ENCODE measurements at places on chromosomes 12 and 14.

DNA sequence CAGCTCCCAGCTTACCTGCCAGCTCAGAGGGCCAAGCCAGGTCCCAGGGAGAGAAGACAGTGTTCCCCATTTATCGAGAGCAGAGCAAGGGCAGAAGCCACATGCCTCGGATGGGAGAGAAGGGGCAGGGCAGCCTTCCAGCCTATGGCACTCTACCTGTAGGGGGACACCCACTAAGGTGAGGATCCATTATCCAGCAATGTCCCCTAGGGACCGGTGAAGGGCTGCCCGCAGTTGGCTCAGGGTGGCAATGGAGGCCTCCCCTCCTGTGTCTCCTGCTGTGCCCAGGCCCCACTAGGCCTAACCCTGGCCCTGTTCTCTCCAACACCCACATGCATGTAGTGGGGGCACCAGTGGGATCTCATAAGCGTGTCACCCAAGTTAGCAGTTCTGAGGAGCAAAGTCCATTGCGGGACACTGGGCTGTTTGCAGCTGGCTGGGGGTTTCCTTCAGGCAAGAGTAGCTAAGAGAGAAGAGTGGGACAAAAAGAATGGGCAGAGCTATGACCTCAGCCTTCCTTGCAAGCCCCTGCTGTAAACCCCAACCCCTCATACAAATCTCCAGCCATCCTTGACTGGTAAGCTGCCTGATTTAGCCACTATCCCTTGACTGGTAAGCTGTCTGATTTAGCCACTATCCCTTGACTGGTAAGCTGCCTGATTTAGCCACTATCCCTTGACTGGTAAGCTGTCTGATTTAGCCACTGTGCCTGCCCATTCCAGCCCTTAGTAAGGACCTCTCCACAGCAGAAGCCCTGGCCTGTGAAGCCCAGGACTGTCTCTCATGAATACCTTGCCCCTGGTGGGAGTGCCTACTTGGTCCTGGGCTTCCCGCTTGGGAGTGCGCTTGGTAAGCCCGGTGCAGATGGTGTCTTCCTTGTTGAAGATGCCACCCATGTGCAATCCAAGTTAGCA lies 5.2 kb upstream of the ASB2 start:
- no peak for DNase-seq

GRCh38 chr14:52950898-52951680 lies at the start of gene FERMT2:
FERMT2 (minus strand) TSS chr14:52951050; CDS start chr14:52950568, 482 bp downstream.
- DNase-seq = no peak

- no peak for DNase-seq
These were observed 228.4 kb upstream of the FLRT2 start for GRCh38 chr14:85301506-85301905.

DNA sequence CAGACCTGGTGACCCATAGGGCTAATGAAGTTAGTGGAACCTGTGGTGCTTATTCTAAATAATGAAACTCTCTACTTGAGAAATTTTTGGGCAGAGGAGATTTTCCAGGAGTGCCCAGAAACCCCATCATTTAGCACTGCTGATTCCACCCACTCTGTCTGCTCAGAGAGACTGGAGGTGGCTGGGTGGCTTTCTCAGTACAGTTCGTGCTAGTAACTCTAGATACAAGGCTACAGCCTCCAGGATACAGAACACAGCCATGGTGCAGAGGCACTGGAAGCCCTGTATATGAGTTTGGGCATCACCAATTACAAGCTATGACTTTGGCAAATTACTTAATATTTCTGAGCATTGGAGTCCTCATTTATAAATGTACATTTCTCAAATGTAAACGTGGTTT lies 32.4 kb downstream of the CCDC177 start:
- no peak for DNase-seq

DNA sequence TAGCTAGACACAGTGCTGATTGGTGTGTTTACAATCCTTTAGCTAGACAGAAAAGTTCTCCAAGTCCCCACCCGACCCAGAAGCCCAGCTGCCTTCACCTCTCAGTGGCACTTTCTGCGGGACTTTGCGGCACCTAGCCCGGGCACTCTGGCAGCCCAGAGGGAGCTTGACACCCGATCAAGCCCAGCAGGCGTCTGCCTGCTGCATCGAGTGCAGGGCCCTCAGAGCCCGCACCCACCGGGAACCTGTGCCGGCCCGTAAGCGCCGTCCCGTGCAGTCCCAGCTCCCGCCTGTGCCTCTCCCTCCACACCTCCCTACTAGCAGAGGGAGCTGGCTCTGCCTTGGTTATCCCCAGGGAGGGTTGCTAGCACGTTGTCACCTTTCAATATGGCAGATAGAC lies 631.0 kb upstream of the STXBP6 start:
- DNase-seq = no peak

GRCh38 chr12:122830517-122831214 lies 4.6 kb upstream of the HIP1R start:
- no peak for DNase-seq

- no peak for DNase-seq
These were observed 475.6 kb upstream of the SOX5 start for GRCh38 chr12:24424889-24425600.

DNA sequence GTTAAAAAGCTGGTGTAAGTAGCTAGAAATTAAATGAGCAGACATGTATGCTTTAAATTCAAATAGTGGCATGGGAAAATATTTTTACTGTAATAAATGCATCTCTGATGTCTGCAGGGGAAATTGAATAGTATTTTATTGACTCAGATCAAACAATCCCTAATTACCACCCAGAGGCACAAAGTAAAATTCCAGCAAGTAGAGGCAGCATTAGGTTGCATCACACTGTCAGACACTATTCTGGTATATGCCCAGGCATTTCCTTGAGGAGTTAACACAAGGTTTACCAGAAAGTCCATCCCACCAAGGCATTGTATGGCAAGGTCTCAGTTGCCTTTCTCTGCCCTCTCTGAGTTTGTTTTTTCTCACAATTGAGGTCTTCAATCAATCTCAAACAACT lies 201.6 kb upstream of the KITLG start:
- DNase-seq = no peak

- no peak for DNase-seq
These were observed 192.8 kb downstream of the GRIN2B start for GRCh38 chr12:13788626-13789025.

GRCh38 chr12:22409377-22410164 lies 75.1 kb upstream of the ST8SIA1 start:
- DNase-seq = no peak

- DNase-seq = no peak
These were observed 13.6 kb downstream of the ARHGAP5 start for GRCh38 chr14:32090686-32091085.

- no peak for DNase-seq
These were observed 2.8 kb downstream of the SLC25A47 start for GRCh38 chr14:100325958-100326357.

- no peak for DNase-seq
These were observed 71.1 kb downstream of the EGLN3 start for GRCh38 chr14:33879684-33880286.

GRCh38 chr12:59040656-59041055 lies 120.4 kb upstream of the LRIG3 start:
- DNase-seq = no peak

DNA sequence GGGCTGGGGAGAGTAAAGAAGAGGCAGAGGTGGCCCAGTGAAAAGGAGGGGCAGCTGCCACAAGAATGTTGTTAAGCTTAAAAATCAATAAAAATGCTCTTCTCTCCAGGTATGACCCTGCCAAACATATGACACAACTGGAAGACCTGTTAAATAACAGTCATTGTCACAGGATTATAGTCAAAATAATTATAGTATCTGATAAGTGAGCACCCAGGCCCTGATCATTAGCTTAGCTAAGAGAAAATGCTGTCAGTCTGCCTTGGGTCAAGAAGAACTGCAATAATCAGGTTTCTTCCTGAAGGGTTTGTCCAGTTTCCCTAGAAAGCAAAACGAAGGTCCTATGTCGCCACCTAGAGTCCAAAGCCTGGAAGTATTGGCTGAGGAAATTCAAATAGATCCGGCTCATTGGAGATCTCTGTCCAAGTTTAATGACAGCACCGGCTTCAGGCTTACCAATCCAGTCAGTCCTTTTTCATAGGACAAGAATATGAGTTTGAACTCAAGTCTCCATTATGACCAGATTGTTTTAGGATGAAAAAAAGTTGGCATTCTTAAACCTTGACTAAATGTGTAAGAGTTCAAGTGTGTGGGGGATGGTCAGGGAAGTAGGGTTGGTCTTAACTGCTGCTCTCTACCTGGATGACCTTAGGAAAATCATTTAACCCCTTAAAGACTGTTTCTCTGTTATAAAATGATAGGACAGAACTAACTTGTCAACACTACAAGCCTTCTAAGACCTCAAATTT lies 22.5 kb upstream of the NKX2-8 start:
- no peak for DNase-seq

GRCh38 chr14:59484639-59485175 lies 390 bp downstream of the JKAMP start:
- no peak for DNase-seq

DNA sequence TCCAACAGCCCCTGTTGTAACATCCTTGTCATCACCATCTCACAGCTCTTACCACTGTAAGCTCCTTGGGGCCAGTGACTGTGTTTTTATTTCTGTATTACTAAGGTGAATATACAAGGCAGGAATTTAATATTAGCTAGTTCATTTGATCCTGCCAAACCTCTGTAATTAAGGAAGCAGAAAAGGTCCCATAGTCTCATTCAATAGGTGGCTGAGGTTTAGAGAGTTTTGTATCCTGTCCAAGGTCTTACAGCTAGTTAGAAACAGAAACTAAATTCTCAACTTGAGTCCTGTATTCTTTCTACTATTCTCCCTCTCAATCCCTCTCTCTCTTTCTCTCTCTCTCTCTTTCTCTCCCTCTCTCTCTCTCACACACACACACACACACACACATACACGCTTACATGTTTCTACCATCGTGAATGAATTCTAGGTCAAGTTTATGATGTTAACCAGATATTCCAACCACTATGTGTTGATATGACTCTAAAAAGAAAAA lies 543 bp upstream of the GLIPR1 start:
- no peak for DNase-seq

- DNase-seq = no peak
These were observed 186.2 kb downstream of the NEDD1 start for GRCh38 chr12:97093187-97093683.

DNA sequence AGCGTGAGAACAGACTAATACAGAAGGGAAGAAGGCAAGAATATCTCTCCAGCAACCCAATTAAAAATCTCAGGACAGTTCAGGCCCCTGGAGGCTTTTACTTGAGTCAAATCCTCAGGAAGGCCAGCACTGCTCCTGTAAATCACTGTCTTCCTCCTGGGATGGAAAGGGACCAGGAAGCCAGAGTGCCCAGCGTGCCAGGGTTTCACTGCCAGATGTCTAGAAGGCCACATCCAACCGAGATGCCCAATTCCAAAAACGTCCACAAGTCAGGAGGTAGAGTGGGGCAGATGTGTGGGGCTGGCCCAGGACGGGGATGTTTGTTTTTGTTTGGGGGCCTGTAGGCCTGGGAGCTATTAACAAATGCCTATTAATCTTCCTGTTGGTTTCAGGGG lies 332.0 kb downstream of the MED13L start:
- no peak for DNase-seq

DNA sequence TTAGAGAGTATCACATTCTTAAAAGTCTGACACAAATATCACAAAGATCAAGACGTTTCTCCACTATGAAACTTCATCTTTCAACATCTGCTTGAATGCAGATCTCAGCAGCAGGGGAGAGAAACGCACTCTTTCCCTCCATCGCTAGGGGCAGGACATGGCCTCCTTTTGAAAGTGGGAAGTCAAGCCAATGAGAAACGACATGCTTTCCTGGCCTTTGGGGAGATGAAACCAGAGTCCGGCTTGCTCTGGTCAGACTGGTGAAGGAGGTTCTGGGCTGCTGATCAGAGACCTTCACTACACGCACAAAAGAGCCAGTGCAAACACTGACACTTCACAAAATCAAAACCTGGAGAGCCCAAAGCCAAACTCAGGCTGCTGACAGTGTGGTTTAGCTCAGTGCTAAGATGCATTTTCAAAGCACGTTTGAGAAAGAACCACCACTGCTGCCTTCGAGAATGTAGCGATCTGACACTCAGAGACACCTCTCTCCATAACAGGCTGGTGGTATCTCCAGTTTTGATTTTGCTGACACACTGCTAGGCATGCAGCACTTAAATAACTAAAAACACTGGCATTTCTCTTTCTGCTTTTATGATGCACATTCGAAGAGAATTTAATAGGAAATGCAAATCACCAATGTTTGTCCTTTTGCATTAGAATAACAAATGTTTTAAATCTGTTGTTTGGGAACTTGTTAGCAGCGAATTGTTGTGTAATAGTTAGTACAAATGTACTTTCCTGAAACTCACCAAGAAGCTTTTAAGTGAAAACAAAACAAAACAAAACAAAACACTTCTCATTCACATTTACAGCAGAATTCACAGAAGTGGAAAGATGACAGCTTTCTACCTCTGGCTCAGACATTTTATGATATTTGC lies 93.9 kb upstream of the OVCH1 start:
- no peak for DNase-seq

DNA sequence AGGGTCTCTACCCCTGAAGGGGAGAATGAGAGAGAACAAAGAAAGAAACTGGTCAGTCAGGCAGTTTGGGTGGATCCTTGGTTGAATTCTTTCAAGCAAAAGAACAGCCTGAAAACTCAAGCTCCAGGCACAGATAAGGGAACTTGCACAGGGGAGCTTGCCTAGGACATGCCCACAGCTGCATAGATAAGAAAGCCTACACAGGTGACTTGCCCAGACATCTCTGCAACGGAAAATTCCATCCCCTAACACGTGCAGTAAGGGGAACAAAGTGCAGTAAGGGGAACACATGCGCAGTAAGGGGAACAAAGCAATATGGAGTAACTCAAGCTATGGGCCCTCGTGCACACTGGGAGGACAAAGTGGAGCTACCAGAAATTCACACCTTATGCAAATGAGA lies 540.1 kb upstream of the MIS18BP1 start:
- DNase-seq = no peak

- DNase-seq = no peak
These were observed 100.2 kb upstream of the ARID2 start for GRCh38 chr12:45629292-45629691.

- DNase-seq = no peak
These were observed 37.5 kb upstream of the KRR1 start for GRCh38 chr12:75548879-75549278.

DNA sequence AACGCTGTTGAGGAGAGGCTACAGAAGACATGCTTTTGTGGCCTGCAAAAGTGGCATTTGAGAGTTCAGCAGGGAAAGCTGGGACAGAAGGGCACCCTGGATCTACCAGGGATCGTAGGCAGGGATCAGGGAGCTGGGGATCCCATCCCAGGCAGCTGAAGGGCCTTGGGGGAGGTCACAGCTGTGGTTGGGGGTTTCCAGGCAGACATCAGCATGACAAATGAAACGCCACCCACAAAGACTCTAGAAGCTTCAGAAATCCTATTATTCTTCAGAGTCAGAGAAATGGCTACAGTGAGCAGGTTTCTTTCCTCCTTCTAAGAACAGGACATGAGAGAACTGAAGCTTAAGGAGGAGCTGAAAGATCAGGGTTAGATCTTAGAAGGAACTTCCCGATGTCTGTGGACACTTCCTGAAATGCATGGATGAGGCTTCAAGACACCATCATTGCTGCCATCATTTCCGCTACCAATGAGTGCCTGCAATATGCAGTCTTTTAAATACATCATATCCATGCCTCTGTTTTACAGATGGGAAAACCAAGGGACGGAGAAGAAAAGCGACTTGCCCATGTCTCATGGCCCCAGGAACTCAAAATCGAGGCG lies 104.3 kb downstream of the RBM19 start:
- no peak for DNase-seq
